Neuronal stem cell (in vitro differentiated cells): ENCODE measurements at places on chromosomes 6 and 20.

GRCh38 chr6:1129131-1129530 is 182.8 kb upstream of the FOXQ1 start:
- no peak for DNase-seq

DNA sequence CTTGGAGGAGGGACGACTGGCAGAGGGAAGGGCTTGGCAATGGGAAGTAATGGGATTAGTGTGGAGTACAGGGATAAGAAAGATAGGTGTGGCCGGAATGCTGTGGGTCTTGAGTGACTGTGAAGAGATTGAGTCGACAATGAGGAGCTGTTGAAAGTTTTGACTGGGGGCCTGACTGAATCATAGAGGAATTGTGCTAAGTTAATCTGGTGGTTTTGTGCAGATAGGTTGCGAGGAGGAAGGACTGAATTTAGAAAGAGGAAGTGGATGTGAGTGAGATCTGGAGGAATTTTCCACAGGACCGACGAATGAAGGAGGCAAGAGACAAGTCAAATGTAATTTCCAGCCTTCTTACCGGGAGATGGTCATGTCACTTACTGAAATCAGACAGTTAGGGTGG is 143.9 kb upstream of the RALGAPA2 start:
- no peak for DNase-seq

GRCh38 chr6:42935322-42935721 is 6.0 kb downstream of the CNPY3 start:
- no peak for DNase-seq

GRCh38 chr6:138464085-138464484 is 35.2 kb downstream of the NHSL1 start:
- DNase-seq, result no peak

GRCh38 chr6:149433881-149434280 is 33.8 kb downstream of the SUMO4 start:
- no peak for DNase-seq
